Thymus (tissue), 14 donors: ENCODE measurements at places on chromosomes 5 and 9. TPM values are rescaled to one million over a fixed set of nuclear protein-coding genes. Genes with fewer than 3 reads are reported as not detected.

Gene GABRA6
- total RNA-seq = not detected

- peak; percentile 62 for DNase-seq
Measured at GRCh38 chr5:134524272-134524825, 1.1 kb upstream of the JADE2 start.

Gene CCL19
- total RNA-seq = 905 TPM

GRCh38 chr9:123414204-123414603, 58.2 kb downstream of the CRB2 start:
- DNase-seq = no peak

DNA sequence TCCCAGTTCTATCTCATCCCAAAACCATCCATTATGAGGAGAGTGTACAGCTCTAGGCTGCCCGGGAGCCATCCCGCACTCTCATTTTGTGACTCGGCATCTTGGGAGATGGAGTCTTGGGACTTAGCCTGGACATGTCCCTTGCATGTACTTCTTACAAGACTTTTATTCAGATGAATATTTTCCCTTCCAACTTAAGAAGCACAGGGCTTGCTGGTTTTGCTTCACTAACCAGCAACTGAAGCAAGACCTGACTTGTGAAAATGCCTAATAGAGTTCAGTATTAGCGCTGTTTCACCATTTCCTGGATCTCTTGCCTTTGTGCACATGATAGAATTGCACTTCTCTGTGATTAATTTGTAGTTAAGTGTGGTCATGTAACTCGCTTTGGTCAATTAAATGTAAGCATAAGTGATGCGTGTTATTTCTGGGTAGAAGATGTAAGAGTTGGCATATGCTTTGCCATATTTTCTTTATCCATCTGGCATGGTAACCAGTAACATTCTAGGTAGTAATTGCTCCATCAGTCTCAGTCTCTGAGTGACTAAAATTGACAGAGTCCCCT, 55.8 kb downstream of the PDCD1LG2 start:
- no peak for DNase-seq

Gene OR1Q1
- not detected for total RNA-seq

DNA sequence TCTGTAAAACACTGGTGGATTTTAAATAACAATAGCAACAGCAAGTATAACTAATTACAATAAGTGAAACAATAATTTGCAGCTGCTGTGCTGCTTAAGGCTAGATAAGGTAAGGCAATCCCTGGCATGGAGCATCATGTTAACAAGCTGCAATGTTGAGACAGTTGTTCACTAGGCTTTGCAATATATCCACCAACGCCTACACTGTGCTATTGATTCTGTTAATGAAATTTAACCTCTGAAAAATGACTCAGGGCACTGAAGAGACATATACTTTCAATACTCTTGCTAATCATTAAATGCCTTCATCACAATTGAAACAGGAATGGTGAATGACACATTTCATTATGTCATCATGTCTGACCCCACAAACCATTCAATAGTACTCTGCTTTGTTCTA, 255.0 kb downstream of the EFNA5 start:
- no peak for DNase-seq

- no peak for DNase-seq
Measured at GRCh38 chr9:124908098-124908497, 32.8 kb downstream of the GOLGA1 start.

DNA sequence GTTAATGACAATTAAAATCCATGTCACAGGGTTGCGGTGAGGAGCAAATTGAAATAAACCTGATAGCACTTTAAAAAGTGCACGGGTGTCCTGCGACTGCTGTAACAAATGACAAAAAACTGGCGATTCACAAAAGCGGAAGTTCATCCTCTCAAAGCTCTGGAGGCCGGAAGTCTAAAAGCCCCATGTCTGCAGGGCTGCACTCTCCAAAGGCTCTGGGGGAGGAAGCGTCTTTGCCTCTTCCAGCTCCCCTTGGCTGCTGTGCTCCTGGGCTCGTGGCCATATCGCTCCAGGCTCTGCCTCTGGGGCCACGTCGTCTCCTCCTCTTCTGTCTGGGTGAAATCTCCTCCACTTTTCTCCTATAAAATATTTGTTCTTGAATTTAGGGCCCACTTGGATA, 273.9 kb upstream of the IRX2 start:
- DNase-seq = no peak

Gene GDNF
- total RNA-seq = 0.24 TPM

- DNase-seq = no peak
Measured at GRCh38 chr9:73437758-73438157, 286.1 kb downstream of the ANXA1 start.

Gene IL3
- not detected for total RNA-seq

DNA sequence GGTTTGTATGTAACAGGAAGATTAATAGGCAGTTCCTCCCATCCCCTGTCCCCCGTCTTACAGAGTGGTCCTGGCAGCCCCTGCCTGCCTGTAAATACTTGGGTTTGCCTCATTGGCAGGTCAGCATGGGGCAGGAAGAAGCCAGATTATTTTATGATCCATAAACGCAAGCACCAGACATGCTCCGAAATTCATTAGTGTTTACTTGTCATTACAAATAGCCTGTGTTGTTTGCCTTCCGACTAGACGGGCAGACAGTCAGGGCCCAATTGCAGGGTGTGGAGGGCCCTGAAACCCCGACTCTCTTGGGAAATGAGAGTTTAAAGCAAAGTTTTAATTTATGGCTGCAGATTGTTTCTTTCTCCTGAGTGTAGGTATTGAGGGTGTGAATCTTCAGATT, 97.2 kb downstream of the RALGPS1 start:
- no peak for DNase-seq

Gene TPRN
- total RNA-seq = 2.7 TPM

Gene MRPL50
- total RNA-seq = 15.7 TPM

DNA sequence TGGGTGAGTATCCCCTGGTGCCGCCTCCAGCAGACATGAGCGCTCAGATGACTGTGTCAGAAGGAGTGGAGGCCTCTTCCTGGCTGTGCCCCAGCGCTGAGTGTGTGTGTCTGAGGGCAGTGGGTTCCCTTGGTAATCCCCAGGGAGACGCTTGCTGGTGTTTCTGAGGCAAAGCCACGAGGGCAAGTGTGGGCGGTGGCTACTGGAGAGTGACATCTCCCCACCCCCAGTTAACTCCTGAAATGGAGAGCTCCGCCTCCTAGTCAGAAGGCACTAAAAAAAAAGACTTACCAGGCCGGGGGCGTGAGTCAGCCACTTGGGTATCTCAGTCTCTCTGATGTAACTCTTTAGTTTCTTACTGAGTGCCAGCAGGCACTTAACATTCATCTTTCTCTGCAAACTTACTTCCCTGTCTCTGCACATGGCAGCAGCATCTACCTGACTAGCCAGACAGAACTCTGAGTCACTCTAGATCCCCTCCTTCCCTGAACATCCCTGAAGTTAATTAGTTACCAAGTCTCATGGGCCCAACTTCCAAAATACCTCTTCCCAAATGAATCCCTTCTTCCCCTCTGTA, 19.3 kb downstream of the ORM2 start:
- no peak for DNase-seq

- DNase-seq = no peak
Measured at GRCh38 chr9:132192728-132193127, 30.9 kb downstream of the NTNG2 start.

- no peak for DNase-seq
Measured at GRCh38 chr5:32098890-32099310, 75.2 kb downstream of the GOLPH3 start.

Gene PCDHB14
- total RNA-seq = 0.38 TPM

- no peak for DNase-seq
Measured at GRCh38 chr5:98941131-98941883, 12.5 kb upstream of the CHD1 start.

- DNase-seq = no peak
Measured at GRCh38 chr5:68592351-68592750, 376.8 kb downstream of the PIK3R1 start.

DNA sequence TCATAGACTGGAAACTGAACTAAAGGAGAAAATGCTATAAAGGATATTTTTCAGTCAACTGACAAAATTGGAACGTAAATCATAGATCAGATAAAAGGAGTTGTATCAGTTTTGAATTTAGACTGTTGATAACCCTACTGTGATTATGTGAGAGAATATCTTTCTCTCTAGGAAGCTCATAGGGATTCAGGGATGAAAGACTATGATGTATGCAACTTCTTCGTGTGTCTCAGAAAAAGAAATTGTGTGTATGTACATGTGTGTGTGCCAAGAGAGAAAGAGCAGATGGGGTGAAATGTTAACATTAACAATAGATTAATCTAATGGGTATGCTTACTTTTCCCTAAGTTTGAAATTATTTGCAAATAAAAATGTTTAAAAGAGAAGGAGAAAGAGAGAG, 30.7 kb upstream of the C5orf58 start:
- DNase-seq = no peak

GRCh38 chr5:175464074-175464941, 14.1 kb upstream of the SFXN1 start:
- DNase-seq = peak; percentile 66

DNA sequence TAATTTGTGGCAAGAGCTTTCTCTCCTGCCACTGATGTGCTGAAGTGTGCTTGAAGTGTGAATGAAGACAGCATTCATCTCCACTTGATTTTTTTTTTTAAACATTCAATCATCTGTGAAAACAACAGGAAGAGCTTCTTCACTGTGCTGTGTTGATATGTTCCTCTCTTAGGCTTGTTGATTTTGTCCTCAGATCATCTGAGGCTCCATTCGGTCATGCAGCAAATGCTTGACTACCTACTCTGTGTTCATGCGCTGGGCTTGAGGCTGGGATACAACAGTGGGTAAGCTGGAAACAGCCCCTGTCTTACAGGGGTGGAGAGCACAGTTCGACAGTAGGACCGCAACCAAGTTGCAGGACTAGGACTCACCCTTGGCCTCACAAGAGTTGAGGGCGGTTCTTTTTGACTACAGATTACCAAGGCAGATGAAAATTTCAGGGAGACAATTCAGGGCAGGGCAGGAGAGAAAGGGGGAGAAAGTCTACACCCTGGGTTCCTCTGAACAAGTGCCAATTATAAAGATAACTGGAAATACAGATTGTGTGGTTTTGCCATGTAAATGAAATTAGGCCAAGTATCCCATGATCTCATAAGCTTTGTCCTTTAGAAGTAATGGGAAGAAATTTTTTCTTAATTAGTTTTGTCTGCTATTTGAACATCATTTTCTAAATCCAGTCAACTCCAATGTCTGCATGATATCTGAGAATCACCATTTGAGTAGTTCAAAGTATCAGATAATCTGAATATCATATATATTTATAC, 31.0 kb upstream of the F2R start:
- DNase-seq = no peak
